ENCODE measurements at places on chromosomes 5 and 9.

- DNase-seq = no peak
Measured at GRCh38 chr9:134666831-134667230, 25.2 kb downstream of the COL5A1 start.

DNA sequence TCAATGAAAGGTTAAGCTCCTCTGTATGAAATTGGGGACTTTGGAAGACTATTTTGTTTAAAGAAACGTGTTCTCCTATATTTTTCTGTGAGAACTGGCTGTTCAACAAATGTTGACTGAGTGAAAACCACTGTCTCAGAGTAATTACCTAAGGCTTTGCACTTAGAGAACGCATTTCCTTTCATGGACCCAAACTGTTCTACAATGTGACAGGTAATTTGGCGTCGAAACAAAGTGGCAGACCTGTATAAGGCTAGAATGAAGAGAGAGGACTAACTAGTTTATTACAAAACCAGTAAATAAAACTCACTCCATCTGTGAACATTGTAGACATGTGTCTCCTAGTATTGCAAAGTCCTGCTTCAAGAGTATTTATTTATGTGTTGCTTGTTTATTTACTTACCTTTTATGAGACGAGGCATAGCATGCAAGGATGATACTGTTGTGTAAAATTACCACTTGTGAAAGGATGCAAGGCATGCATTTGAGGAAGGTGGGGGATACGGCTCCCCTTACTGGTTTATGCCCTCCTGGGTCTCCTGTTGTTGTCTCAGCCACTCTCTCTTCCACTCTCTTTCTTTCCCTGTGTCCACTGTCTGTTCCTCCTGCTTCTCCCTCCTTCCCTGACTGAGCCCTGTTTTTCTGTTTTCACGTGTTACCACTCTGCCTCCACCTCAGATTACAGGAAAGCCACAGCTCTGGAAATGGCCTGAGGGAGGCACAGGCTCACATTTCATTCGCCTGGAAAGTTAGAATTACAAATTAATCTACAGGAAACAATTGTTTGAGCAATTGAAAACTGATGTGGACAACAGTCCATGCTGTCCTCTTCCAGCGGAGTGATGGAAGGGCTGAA is 444.0 kb upstream of the ZNF608 start:
- no peak for DNase-seq

- DNase-seq = no peak
Measured at GRCh38 chr5:139426203-139426885, 13.0 kb downstream of the DNAJC18 start.

GRCh38 chr9:109940561-109940960 is 160.6 kb downstream of the PALM2AKAP2 start:
- DNase-seq = no peak

DNA sequence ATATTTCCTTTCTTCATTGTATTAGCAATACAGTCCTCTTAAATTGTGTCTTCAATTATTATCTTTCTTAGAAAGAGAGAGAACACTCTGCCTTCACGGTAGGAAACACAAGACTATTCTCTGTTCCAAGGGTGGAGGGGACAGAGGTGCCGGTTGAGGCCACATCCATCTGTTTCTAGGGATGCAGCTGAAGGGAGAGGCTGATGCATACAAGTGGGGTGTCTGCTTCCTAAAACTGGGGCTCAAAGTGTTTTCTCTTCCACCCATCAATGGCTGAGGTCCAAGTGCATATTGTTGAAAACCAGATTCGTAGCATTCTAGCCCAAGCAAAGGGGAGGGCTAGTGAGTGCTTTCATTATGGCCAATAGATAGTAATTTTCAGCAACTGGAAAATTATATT is 9.5 kb downstream of the IRX2 start:
- no peak for DNase-seq

DNA sequence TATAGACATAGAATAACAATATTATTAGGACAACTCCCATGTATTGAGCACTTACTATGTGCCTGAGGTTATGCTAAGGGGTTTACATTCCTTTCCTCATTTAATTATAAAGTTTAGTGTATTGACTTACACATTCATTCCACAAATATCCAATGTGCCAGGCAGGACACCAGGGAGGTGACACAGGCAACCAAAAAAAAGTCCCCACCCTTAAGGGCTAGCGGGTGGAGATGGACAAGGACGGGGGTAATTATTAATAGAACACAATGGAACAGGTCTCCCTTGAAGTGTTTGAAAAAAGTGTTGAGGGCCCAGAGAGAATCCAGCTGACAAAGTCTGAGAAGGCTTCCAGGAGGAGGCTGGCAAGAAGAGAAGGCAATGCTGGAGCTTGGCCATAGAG is 5.7 kb downstream of the TBC1D2 start:
- no peak for DNase-seq

DNA sequence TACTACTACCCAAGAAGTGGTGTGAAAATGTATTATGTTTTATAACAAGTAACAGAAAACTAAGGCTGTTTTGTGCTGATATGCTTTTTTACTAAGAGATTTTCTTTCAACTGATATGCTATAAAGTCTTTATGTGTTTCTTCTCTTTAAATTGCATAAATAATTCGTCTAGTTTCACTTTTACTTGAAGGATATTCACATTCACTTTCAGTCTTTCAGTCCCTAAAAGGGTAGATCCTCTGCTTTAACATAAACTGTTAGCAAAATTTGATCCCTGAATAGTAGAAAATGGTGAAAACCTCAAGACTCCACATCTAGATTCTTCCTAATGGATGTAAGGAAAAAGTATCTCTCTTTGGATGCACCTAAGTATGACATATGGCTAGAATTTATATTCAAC is 69.0 kb upstream of the FST start:
- no peak for DNase-seq

DNA sequence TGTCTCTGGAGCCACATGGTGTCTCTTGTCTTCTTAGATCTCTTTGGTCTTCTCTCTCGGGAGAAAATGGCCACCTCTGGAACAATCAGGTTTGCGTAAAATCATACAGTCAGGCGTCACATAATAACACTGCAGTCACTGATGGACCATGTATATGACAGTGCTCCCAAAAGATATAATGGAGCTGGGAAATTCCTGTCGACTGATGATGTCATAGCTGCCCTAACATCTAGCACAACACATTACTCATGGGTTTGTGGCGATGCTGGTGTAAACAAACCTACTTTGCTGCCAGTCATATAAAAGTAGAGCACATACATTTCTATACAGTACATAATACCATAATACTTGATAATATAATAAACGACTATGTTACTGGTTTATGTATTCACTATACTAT is 30.1 kb upstream of the RAI14 start:
- DNase-seq = no peak

DNA sequence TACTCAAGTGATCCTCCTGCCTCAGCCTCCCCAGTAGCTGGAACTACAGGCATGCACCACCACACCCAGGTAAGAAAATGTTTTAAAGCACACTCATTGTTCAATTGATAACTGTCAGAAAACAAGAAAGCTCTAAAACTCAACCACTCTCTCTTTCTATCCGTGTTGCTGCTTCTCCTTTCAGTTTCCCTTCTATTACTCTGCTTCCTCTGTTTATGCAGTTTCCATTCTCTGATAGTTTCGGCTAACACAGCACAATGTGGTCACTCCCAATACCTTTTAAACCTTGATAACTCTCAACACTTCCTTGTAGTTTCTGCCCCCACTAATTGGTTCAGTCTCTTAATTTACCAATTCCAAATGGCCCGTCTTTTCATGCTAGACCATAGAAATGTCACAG is 59.2 kb upstream of the NR4A3 start:
- DNase-seq = peak; percentile 57

DNA sequence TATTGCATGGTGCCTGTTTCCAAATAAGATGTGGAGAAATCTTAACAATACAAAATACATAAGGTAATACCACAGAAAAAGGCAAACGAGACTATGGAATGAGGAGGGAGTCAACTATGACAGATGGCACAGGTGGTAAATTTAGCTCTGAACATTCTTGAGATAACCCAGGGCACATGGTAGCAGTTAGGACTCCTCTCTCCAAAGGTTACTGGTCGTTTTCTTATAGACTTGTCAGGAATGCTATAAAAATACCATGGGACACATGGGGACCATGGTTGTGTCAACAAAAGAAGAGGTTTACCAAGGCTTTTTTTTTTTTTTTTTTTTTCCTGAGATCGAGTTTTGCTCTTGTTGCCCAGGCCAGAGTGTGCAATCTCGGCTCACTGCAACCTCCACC is 209.4 kb upstream of the RFX3 start:
- no peak for DNase-seq

Measured in pons (tissue), 1 donor.